ENCODE measurements at places on chromosomes 16 and 17. TPM values are rescaled to one million over a fixed set of nuclear protein-coding genes. Genes with fewer than 3 reads are reported as not detected.

IL17C gene
- not detected for total RNA-seq

C16orf96 gene
- total RNA-seq: 0.45 TPM

IGF2BP1 gene
- total RNA-seq: 227 TPM

USP43 gene
- total RNA-seq: 9.7 TPM

ZNF276 gene
- 39.3 TPM for total RNA-seq

GUCY2D gene
- 0.34 TPM for total RNA-seq

ZNF597 gene
- total RNA-seq: 3.9 TPM

SLC22A31 gene
- 1.7 TPM for total RNA-seq

TEKT1 gene
- not detected for total RNA-seq

PIPOX gene
- total RNA-seq: 4.1 TPM

PYCARD gene
- total RNA-seq: 6.5 TPM

KIF18B gene
- 19.2 TPM for total RNA-seq

COPZ2 gene
- 30.7 TPM for total RNA-seq

ATAD5 gene
- 9.7 TPM for total RNA-seq

KIF22 gene
- 78.3 TPM for total RNA-seq

CRHR1 gene
- 0.36 TPM for total RNA-seq

MYH2 gene
- total RNA-seq: not detected

CCL1 gene
- not detected for total RNA-seq

RNF222 gene
- not detected for total RNA-seq

CACNA1H gene
- 41.8 TPM for total RNA-seq

OR4D2 gene
- not detected for total RNA-seq

KRTAP4-1 gene
- total RNA-seq: not detected

KRT31 gene
- not detected for total RNA-seq

FAM234A gene
- total RNA-seq: 133 TPM

SYNGR3 gene
- total RNA-seq: 0.49 TPM

ZP2 gene
- total RNA-seq: not detected

Data from mesothelial cell of epicardium (in vitro differentiated cells).